Aorta (tissue), 5 donors: ENCODE measurements at places on chromosomes 3 and 15. TPM values are rescaled to one million over a fixed set of nuclear protein-coding genes. Genes with fewer than 3 reads are reported as not detected.

- peaks cover 1% of the 10 kb centered on the region for H3K36me3 ChIP-seq
- no peak overlapping the region for H3K27ac ChIP-seq
- no peak for DNase-seq
Measured at GRCh38 chr3:107578091-107578490, 55.3 kb downstream of the BBX start.

GRCh38 chr3:113658107-113658506 is 38.3 kb downstream of the USF3 start:
- no peak overlapping the region for H3K4me3 ChIP-seq
- no peak overlapping the region for H3K27ac ChIP-seq
- DNase-seq, result no peak
- H3K4me1 ChIP-seq, result no peaks in the 10 kb centered on the region
- peaks cover 15% of the 10 kb centered on the region for H3K36me3 ChIP-seq

GRCh38 chr3:5613599-5613998 is 426.1 kb downstream of the EDEM1 start:
- H3K36me3 ChIP-seq, result no peaks in the 10 kb centered on the region
- no peak overlapping the region for H3K4me3 ChIP-seq
- H3K4me1 ChIP-seq, result no peaks in the 10 kb centered on the region
- no peak for DNase-seq
- no peaks in the 10 kb centered on the region for H3K27me3 ChIP-seq

Gene TERC
- 12.4 TPM for total RNA-seq

Gene LOXL1
- 108 TPM for total RNA-seq

Gene CCDC33
- total RNA-seq, result not detected

Gene TMIE
- 0.55 TPM for total RNA-seq

- H3K27ac ChIP-seq, result peak overlapping the region; percentile 21
- H3K4me3 ChIP-seq, result no peak overlapping the region
- DNase-seq, result no peak
- H3K36me3 ChIP-seq, result no peaks in the 10 kb centered on the region
- no peaks in the 10 kb centered on the region for H3K27me3 ChIP-seq
- peaks cover 4% of the 10 kb centered on the region for H3K4me1 ChIP-seq
Measured at GRCh38 chr3:194139814-194140391, 4.0 kb downstream of the HES1 start.

Gene C2CD4A
- 0.36 TPM for total RNA-seq

DNA sequence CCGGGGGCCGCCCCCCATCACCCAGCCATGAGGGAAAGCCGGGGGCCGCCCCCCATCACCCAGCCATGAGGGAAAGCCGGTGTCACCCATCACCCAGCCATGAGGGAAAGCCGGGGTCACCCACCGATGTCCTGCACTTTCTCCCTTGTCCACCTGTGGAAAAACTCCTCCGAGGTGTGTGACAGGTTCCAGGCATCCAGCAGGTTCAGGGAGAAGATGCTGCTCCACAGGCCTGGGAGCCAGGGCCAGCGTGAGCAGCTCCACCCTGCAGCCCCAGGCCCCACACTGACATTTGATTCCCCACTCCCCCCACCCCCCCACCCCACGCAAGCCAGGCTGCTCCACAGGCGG is 15.5 kb upstream of the EHD4 start:
- no peak overlapping the region for H3K4me3 ChIP-seq
- no peaks in the 10 kb centered on the region for H3K36me3 ChIP-seq
- peak; percentile 35 for DNase-seq
